GM19239 (cell line): ENCODE measurements at places on chromosomes 6 and 20.

DNA sequence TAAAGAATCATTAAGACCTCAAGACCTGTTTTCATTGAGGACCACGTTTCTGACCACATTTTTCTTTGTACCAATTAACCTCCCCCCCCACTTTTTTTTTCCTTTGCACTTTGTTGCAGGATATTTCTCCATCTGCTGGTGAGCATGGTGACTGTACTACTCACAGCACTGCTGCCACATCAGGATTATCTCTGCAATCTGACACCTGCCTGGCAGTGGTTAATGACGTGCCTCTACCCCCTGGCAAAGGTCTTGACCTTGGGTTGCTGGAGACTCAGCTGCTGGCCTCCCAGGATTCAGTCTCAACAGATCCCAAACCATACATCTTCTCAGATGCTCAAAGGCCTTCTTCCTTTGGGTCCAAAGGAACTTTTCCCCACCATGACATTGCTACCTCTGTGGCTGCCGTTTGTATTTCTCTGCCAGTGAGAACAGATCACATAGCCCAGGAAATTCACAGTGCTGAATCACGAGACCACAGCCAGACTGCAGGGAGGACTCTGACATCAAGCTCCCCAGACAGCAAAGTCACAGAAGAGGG, 46.6 kb upstream of the EDN3 start:
- no peak for DNase-seq

DNA sequence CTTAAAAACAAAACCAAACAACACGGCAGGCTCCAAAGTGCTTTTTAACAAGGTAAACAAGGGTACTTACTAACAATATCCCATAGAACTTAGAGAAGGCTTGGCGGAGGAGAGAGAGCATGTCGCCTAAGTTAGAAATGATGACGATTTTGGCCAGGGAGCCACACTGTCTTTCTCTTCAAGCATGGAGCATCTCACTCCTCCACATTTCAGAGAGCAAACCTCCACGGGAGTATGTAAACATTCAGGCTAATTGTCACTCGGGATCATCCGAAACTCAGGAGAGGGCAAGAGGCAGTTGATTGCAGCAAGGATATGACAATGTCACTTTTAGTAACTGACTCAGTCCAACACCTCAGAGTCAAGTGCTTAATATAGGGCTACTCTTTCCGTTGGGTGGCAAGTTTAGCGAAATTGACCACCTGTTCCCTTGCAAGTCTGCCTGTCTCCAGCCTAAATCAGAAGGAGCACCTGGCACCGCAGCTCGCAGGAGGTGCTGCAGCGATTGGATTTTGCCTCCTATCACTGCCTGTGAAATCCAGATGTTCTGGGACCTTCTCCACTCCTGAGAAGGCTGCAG, 65.8 kb upstream of the RPS6KA2 start:
- DNase-seq = no peak

DNA sequence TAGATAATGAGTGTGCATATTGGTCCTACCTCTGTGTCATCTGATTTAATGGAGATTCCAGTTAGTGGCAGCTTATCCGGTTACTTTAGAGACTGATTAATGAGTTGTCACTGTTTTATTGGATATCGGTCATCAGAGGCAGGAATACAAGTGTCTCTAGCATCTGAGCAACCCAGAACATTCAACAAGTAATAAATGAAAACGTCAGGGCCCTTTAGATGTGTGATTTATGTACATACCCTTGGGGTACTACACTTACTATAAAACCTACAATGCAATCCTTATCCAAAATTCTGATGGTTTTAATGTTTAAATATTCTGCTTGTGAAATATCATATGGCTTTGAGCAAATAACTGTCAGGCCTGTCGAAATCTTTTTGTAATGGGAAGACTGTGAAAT, 1117.9 kb upstream of the FLRT3 start:
- no peak for DNase-seq

DNA sequence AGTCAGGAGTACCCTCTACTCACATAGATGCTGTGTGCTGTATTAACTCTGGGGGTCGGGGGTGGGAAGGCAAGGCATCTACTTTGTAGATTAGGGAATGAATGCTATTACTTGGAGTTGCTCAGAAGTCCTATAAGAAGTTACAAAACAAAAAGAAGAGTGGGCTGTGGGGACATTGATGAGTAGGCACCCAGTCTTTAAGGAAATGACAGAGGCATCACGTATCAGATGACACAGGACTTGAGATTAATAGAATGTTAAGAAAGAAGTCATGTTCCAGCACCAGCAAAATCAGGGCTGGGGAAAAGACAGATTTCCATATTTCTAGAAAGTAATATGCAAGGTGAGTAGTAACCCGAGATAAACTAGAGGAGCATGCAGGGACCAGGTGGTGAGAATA, 19.0 kb upstream of the STXBP5 start:
- DNase-seq = no peak

- DNase-seq = no peak
These were observed 67.3 kb downstream of the NPEPL1 start for GRCh38 chr20:58759947-58760346.

DNA sequence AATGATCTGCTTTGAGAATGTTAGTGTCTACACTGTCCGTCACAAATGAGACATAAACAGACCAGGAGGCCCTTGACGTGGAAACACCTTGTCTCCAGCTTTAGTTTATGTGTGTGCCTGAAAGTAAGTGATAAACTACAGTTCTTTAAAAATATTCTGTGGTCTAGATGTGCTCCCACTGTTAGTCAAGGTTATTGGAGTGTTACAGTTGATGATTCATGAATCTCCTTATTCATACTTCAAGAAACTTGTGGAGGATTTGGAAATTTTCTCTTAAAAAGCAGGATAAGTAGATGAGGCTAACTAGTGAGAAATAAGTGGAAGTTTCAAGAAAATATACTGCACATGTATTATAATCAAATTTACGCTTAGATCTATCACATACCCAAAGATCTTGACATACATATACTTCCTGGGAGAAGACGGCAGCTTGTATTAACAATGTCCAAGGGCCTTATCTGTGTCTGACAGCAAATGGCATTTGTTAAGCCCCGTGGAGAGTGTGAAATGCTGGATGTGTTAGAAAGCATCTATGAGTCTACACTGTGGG, 90.5 kb upstream of the MBOAT1 start:
- no peak for DNase-seq

DNA sequence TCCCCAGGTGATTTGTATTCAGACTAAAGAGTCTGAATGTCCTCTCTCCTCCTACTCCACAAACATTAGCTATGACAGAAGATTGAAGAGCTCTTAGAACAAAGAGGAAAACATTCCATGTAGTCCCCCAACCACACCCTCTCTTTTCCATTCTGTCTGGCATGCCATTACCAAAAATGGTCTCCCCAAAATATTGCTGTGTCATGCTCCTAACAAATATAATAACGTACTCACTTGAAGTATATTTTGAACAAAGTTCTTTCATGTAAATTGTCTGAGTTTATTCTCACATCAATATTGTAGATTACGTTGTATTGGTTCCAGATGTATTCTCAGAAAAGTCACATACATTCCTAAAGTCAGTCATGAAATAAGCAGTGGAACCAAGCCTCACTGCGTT, 467.3 kb upstream of the IRAK1BP1 start:
- DNase-seq = no peak

GRCh38 chr6:34246249-34246562, 2.6 kb downstream of the SMIM29 start:
- no peak for DNase-seq

GRCh38 chr6:136628996-136629395, 78.8 kb upstream of the MAP7 start:
- DNase-seq = no peak

DNA sequence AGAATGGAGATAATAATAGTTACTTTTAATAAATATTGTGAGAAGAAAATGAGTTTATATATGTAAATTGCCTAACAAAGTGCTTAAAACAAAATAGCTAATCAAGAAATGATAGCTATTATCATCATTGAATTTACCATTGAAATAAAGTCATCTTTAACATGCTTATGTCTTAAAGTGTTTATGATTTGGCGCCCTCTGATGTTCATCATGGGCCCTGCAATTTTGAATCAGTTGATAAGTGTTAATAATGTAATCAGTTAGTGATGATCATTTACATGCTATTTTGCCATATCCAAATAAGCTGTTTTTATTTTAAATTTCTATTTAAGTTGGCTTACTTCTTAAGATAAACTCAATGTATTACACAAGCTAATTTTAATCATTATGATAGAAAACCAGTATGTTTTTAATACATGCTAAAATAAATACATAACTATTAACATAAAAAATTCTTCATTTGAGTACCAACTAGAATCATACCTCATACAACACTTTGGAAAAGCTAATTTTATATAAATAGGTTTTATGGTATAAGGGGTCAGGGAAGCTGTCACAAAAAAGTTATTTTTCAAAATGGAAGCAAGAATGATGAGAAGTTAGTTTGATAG, 39.2 kb upstream of the TPD52L1 start:
- DNase-seq = no peak

DNA sequence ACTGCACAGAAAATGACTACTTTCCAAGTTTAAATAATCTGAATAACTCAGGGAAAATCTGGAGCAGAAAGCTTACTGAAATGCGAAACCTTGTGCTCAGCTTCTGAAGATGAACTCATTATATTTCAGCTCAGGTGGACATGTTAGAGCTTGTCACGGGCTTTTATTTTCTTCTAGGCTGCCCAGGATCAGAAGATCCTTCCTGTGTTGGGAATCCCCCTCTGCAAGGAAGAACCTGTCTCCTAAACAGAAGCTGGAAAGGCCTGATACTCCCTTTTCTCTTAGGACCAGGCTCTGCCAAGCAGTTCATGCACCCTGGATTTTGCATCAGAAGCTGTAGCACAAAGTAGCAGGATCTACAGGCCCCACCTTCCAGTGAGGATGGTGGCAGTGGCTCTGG, 5.1 kb upstream of the SLC2A12 start:
- no peak for DNase-seq

DNA sequence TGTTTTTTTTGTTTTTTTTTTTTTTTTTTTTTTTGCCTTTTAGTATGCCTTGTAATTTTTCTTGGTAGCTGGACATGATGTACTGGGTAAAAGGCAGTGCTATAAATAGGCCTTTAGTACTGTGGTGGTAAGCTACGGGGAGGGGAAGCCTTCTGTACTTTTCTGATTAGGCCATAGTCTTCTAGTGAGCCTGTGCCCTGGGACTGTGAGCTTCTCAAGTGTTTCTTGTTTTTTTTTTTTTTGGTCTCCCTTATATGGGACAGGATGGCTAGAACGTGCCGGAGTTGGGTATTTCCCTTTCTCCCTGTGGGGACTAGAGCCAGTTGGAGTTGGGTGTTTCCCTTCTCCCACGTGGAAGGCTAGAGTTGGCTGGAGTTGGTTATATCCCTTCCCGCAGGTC, 59.4 kb upstream of the PRELID3B start:
- no peak for DNase-seq

- DNase-seq = peak; percentile 42
These were observed 6.6 kb downstream of the TRIM15 start for GRCh38 chr6:30169658-30170614.

DNA sequence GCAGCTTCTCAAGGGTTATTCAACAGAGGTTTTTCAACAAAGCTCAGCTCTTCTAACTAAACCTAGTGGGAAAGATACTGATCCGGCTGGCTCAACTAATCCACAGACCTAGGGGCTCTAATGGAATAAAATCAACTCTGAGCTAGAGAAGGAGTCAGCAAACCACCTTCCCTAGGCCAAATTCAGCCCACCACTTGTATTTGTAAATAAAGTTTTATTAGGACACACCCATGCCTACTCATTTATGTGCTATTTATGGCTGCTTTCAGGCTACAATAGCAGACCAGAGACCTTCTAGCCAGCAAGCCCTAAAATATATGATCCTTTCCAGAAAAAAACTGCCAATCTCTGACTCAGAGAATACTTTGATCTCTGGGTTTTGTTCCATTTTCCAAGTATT, 6.0 kb upstream of the RAB22A start:
- no peak for DNase-seq
